ENCODE measurements at places on chromosomes 6 and 20.

DNA sequence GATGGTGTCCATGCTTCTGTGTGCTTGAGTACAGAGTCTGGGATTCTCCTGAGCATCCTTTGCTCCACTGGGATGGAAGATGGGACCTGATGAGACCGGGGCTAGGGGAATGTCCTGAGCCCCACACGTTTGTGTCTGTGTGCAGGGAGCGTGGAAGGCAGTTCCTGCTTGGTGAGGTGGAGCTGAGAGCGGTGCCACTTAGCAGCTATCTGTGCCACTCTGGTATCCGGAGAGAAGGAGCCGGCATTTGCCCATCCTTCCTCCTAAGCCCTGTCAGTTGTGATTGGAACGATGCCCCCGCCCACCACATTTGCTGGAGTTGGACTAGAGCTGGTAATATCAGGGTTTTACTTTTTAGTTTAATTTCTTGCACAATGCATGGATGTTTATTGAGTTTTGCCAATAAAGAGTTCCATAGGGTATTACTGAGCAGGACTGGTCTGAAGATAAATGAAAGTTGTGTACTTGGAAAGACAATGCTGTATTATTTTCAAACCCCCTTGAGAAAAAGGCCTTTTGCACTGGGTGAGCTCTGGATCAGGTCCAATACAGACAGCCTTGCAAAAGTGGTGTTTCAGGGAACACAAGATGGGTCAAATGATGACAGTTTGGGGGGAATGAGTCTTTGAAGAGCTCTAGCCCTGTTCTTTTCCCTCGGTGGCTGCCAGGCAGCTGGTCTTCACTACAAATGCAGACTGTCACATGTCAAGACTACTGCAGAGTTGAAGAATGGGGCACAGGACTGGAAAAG lies 130.8 kb downstream of the SYCP2 start:
- no peak for DNase-seq

DNA sequence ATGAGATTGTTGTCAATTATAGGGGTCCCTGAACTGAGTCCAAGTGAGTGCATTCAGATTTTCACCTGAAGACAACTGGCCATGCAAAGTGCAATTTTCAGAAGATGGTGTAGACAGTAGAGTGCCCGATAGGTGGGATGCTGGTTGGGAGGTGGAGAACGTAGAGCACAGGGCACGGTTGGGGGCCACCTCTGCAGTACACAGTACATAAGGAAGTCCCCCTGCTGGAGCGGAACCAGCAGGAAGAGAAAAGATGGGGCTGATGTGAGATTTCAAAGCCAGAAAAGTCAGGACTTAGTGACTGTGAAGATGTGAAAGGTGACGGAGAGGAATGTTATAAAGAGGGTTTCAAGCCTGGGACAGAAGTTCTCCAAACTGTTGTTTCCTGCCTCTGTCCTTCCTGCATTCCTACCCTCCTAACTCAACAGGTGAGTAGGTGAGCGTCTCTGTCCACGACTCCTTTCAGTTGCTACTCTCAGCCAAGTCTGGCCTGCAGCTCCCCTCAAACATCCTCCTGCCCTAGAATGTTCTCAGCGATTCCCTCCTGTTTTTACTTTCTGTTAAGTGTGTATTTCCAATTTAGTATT lies 330.8 kb downstream of the PRL start:
- DNase-seq: no peak

DNA sequence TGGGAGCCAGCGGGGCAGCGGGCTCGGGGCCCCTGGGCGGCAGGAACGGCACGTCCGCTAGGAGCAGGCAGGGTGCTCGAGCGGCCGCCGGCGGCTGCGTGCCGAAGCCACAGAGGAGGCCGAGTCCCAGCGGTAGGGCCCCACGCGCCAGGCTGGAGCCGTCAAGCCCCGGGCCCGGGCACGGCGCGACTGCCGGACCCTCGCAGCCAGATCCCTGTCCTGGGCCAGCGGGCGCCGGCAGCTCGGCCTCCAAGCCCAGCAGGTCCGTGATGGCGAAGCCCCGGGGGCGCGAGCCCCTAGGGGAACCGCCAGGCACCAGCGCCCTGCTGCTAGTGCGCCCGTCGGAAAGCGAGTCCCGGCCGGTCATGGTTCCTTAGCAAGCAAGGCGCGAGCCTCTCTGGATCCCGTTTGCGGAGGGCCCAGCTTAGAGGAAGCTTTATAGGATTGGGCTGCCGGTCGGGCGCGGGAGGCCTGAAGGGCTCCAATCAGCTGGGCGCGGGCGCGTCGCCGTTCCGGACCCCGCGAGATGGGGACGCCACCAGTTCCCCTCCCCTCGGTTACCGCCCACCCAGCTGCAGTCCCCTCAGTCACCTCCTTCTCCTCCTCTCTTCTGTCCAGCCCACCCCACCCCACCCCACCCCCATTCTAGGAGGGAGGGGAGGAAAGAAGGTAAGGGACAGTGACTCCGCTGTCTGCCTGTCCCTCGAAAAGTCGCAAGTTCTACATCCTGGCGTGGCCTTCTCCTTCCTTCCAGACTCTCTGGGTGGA lies at the start of gene VSX1:
Gene VSX1, minus strand, starts transcription at position 412 of the 768 bp plus-strand sequence. Its CDS starts 45 bp downstream, at position 367.
- DNase-seq: no peak

- no peak for DNase-seq
Measured at GRCh38 chr20:42714298-42715141, 475.2 kb downstream of the PTPRT start.

GRCh38 chr6:167127785-167128531 lies 5.1 kb downstream of the CCR6 start:
- DNase-seq: no peak

DNA sequence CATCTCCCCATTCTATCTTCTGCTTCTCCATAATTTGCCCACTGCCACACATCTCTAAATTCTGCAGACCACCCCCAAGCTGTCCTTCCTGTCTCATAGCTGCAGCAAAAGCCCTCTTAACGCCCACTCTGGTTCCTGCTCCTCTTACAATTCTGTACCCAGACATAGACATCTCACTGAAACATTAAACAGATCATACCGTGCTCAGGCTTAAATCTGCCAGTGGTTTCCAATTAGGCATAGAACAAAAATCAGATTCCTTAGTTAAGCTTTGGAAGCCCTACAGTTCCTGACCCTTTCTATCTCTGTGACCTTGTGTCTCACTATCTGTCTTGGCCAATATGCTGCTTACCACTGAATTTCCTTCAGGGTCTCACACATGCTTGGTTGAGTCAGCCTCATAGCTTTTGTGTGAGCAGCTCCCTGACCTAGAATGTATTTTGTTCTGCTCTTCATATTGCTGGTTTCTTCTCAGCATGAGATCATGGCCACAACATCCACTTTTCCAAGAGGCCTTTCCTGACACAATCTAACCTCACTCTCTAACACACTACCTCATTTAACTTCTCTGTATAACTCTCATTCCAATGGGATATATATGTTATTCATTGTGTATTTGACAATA lies 749.7 kb downstream of the MAFB start:
- DNase-seq: no peak

- DNase-seq: no peak
Measured at GRCh38 chr6:85496009-85496579, 46.2 kb downstream of the NT5E start.

- no peak for DNase-seq
Measured at GRCh38 chr6:133034509-133035206, 206.5 kb upstream of the EYA4 start.

DNA sequence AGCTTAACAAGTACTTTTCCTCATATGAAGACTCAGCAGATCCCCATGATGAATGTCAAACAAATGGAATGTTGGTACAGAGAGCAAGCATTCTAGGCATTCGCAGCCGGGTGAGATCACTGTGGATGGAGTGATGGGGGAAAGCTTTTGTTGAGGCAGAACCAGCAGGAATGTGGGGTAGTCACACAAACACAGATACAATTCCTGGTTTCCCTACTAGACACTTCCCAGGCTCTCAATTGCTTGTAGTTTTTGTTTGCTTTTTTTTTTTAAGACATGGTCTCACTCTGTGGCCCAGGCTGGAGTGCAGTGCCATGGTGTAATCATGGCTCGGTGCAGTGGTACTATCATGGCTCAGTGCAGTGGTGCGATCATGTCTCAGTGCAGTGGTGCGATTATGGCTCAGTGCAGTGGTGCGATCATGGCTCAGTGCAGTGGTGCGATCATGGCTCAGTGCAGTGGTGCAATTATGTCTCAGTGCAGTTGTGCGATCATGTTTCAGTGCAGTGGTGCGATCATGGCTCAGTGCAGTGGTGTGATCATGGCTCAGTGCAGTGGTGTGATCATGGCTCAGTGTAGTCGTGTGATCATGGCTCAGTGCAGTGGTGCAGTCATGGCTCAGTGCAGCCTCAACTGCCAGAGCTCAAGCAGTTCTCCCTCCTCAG lies 15.4 kb upstream of the IER3 start:
- DNase-seq: no peak

DNA sequence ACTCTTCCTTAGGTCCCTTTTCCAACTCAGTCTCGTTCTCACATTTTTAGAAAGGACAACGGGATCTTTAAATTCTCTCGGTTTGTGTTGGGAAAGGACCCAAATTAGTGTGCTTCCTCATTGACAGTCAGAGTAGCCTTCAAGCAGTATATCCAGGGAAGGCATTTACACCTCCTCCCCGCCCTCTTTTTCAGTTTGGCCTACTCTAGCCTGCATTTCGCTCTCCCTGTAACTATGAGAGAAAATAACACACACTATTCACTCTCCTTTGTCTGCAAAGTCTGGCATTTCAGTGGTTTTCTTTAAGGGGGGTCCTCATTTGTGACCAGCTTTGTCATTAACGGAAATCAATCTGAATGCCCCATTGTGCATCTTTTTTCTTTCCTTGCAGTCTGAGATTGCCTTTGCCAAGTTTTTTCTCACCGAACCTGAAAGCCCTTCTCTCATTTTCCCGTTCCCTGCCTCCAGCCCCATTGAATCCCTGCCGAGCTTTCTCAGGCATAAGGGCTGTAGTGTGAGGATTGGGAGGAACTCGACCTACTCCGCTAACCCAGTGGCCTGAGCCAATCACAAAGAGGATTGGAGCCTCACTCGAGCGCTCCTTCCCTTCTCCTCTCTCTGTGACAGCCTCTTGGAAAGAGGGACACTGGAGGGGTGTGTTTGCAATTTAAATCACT lies 393 bp upstream of the FABP7 start:
- DNase-seq: no peak

GRCh38 chr20:15862178-15862577 lies 711.1 kb downstream of the KIF16B start:
- no peak for DNase-seq

- no peak for DNase-seq
Measured at GRCh38 chr6:27297484-27297856, 14.6 kb downstream of the POM121L2 start.

DNA sequence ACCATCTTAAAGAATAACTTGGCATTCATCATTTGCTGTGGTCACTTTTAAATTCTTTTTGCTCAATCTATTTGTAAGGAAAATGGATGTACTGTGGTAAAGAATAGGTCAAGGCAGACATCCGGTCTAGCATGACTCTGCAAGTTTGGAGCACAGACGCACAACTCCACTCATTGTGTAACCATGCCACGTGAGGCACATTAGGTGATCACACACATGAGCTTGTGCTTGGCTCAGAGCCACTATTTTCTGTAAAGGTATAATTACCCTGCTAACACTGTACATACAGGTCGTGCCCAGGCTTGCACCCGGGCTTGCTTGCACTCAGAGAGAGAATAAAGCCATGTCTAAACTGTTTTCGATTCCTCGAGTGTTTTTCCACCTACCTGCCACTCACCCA lies 1289.1 kb upstream of the ADGRB3 start:
- DNase-seq: no peak

- no peak for DNase-seq
Measured at GRCh38 chr20:10263385-10264165, 44.9 kb downstream of the SNAP25 start.

DNA sequence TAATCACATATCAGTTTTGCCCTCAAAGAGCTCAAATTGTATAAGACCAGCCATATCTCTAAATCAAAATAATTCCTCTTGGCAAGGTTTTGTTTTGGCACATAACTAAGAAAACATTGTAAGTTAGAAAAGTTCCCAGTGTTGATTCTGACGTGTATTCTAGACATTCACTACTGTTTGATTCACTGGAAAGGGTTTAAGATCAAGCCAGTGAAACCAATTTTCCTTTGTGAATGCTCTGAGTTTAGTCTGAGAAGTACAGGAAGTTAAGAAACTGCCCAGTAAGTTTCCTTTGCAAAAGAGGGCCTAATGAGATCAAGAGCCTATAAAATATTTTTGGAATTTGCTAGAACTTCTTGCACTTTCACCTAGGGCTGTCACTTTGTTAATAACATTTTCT lies 143.0 kb downstream of the FNDC1 start:
- DNase-seq: no peak

DNA sequence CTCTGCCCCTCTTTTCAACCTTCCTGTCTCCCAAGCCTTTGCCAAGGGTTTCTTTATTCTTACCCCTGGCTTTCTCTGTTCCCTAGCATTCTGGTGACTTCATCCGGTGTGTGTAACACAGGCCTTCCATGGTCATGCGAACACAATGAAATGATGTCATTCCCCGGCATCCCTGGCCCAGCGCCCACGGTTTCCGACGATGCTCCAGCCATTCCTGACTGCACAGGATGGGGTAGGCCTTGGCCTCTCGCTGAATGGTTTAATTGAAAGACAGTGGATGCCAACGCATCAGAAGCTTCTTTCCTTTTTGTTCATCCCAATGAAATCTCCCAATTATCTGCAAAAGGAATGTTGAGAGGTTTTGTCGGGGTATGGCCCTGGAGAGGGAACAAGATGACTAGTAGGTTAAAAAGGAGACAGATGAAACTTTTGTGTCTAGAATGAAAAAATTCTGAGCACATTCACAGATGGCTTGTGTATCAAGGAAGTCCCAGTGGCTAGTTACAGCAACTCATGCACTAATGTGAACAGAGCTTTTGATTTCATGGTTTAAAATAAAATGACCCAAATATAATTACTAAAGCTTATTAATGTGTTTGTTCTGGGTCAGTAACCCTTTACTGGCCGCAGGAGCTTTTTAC lies 655.0 kb downstream of the QKI start:
- no peak for DNase-seq

DNA sequence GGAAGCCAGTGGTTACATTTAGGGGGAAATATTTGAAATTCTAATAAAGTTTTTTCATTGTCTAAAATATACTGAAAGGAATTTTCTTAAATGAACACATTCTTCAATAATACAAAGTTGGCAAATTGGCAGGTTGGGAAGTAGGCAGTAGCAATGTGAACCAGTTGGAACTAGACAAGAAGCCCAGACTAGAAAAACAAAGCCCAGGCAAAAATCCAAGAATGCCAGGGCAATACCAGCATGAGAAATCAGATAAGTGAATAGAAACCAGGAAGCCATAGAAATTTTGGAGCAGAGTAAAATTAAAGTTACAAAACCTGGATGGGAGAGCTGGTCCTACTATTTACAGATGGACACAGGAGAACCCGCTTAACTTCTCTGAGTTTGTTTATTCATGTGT lies 52.2 kb downstream of the TPBG start:
- DNase-seq: no peak

DNA sequence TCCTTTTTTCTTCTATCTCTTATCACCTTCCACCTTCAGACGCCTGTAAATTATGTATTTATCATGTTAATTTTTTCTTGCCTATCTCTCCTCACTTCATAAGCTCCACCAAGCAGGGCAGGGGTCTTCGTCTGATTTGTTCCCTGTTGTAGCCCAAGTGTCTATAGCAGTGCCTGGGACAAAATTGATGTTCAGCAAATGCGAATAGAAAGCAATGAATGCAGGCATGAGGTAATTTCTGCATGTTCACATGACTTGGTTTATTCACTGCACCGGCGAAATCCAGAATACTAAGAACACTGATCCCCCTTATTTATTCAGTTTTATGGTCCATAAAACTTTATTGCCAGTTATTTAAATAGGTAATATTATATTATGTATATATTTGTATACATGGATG lies 162.1 kb downstream of the TBC1D7 start:
- no peak for DNase-seq
